Stimulated activated CD8-positive, alpha-beta memory T cell treated with anti-CD3 and anti-CD28 coated beads, Interleukin-7, amount 100 ng/mL, for 24 hours (primary cell): ENCODE measurements at places on chromosomes 7 and 10.

GRCh38 chr10:107826171-107826570 lies 661.7 kb upstream of the SORCS1 start:
- DNase-seq = no peak

DNA sequence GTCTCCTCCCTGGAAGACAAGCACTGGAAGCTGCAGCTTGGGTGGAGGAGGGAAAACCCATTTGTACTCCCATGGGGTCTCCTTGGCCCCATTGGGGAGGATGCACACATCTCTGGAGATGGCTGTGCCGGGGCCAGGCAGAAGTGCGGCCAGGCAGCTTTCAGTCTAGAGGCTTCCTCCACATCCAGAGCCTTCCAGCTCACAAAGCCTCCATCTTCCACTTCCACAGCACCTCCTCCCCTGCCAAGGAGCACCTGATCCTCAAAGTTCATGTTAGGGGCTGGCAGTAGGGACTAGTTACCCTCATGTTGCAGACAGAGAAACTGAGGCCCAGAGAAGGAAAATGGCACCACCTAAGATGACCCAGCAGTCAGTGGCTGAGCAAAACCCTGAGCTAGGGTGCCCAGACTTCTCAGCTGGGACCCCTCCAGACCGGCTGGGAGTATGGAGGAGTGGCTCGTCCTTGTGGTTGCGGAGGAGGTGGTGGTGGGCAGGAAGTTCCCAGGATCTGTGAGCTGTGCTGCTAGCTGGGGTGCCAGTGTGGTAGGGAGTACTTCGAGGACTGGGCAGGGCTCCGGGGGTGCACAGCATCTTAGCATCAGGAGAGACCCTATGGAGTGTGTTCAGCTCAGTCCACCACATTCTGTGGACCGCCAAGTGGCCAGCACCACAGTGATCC lies 44.2 kb downstream of the ADCYAP1R1 start:
- DNase-seq = no peak

DNA sequence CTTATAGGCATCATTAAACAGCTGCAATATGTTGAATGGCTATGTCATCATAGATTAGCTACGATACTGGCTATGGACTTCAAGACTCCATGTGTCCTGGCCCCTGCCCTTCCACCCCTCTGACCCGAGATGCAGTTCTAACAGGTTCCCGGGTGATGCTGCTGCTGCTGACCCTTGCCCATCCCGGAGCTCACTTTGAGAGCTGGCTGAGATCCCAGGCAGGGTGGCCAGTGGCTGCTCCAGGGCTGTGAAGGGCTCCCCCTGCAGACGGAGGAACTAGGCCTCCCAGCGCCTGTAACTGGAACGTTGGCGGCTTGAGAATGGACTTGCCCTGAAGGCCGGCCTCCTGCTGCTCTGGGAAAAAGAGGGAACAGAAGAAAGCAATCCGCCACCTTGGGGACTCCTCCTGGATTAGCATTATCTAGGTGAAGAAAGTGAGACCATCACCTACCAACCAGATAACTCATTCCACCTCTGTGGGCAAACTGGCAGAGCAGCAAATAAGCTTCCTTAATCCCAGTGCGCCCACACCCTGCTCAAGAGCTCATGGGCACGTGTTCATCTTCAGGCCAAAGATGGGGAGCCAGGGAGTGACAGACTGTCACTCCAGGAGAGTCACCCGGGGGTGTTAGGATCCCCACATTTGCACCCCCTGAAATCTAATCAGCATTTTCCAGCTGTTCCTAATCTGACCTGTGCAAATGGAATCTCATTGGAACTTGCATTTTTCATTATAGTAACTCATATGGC lies 56.8 kb downstream of the PARP12 start:
- no peak for DNase-seq

GRCh38 chr10:69649786-69650550 lies 19.9 kb downstream of the FAM241B start:
- no peak for DNase-seq

- DNase-seq = no peak
Observed at GRCh38 chr10:34504534-34504933, 310.6 kb downstream of the PARD3 start.

- DNase-seq = no peak
Observed at GRCh38 chr7:138796038-138796615, 1.7 kb upstream of the TMEM213 start.

DNA sequence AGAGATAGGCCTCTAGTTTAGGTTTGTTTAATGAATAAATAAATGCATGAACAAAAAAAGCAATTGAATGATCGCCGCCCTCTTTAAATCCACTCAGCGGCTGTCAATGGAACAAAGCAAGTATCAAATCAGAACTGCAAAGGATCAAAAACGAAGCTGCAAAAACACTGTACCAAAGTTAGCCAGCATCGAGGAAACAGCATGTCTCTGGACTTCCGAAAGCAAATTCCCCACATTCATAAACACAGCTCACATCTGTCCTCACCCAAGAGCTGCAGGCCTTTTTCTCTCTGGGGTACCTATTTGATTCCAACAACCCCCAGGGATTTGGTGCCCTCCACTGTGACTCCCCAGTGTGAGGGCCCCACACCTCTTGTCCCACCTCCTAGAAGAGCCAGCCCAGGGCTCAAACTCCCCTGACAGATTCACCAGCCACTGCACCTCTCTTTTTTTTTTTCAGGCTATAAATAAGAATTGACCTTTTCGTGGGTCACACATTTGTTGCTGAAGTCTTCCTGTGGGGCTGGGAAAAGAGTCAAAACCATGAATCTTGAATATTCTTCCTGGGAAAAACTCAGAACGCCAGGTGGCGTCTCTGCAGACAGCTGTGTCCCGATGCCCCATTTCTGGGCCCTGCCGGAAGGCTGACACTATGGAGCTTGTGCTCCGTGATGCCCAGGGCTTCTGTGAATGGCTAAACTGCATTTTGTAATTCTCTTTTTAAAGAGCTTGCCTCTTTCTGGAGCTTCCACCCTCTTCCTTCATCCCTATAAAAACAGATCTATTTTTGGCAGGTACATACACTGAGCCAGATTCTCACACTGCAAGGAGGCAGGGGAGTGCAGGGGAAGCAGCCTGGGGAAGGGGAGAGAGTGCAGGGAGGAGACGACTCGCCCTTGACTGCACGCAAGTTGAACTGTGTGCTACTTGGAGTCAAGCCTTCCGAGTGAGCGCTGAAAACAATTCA lies 51.7 kb downstream of the HSPA12A start:
- no peak for DNase-seq

- no peak for DNase-seq
Observed at GRCh38 chr7:117270371-117270770, 52.5 kb downstream of the WNT2 start.

DNA sequence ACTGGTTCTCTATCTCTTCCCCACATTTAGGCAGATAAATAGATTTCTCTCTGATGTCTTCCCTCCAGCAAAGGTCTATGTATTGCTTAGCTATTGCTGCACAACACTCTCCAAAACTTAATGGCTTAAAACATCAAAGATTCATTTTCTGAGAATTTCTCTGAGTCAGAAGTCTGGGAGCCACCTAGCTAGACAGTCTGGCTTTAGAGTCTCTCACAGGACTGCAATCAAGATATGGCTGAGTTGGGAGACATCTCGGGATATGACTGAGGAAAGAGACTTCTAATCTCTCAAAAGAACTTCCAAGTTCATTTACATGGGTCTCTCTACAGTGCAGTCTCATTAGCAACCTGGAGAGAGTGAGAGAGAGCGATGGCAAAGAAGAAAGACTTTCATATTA lies 553.6 kb upstream of the GHITM start:
- DNase-seq = no peak

GRCh38 chr10:91805110-91805838 lies 7.0 kb downstream of the TNKS2 start:
- no peak for DNase-seq

- DNase-seq = no peak
Observed at GRCh38 chr10:3045471-3046209, 21.7 kb upstream of the PFKP start.

GRCh38 chr10:127162841-127163240 lies 33.5 kb downstream of the INSYN2A start:
- DNase-seq = no peak

GRCh38 chr10:624605-625332 lies 64.7 kb downstream of the DIP2C start:
- no peak for DNase-seq

- no peak for DNase-seq
Observed at GRCh38 chr10:1251769-1252168, 195.6 kb downstream of the WDR37 start.

DNA sequence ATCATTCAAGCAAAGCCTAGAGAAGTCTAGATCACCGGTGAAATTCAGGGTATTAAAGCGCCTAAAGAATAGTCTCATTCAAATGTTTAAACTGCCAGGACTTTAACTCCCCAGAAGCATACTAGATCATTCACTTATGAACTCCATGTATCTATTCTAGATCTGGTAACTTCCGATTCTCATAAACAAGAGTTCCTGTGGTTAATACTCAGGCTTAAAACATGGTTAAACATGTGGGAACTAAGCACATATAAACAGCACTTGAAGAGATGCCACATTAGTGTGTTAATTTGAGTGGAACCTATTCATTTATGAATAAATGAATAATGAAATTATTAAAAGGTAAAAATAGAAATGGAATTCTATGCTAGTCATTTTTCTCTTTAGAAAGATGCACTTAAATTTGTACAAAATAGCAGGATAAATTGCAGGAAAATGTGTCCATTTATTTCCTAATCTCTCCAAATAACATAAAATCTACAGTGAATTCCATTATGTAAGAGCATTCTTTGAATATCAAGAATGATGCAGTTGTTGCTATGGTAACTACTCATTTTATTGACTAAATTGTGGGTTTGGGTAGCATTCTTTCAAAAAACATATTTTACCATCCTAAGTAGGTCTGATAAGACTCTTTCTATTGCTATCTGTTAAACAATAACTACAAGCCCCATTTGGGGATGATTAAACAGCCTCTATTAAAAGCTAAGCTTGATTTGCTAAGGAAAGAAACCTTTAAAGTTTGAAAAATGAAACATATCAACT lies 147.6 kb upstream of the TMEM168 start:
- no peak for DNase-seq

GRCh38 chr10:52319926-52320325 lies 5.8 kb downstream of the DKK1 start:
- DNase-seq = no peak

GRCh38 chr7:74718336-74718735 lies 55.5 kb upstream of the NCF1 start:
- DNase-seq = no peak

GRCh38 chr7:75836798-75837197 lies 23.2 kb upstream of the CCL24 start:
- no peak for DNase-seq

DNA sequence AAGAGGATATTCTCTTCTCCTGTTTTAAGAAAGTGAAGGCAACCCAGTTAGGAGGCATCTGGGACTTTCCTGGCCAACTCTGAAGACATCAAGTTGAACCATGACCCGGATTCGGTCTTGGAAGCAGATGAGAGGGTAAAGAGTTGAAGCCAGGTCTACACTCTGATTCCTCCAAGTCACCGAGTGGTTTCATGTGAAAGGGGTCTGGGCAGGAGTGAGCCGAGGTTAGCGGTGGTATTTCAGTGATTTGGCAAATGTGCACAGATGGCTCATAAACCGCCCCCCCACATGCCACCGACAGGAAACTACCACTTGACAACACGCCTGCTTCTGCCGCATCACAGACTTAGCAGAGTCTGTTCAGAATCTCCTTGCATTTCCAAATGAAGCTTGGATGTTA lies 11.4 kb upstream of the REPIN1 start:
- DNase-seq = no peak

DNA sequence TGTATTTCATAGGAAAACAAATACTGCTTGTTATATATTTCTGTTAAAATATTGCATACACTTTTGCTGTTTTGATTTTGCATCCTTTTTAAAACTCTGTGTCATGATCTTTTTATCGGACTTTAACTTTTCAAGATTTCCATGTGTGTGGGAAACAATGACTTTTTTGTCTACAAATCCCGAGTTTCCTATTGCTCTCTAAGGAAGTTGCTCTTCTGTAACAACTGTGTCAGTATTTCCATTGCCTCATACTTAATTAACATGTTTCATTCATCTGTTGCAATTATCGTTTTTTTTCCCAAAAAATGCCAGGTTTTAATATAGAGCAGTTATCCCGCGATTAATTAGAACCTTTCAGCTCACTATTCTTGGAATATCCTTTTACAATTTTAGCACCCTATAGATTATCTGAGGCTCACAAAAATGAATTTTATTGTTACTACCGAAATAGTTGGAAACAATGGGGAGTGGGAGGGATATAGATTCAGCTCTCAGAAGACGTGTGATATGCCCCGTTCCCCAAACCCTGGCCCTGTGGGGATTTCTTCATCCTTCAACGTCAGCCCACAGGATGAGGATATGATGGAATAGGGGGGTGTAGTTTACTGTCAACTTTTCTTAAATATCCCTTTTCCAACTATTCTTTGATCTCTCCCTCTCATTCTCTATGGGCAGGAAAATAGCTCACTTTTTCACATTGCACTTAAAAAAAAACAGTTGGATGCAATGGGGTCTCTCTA lies 297.6 kb upstream of the IGFBP3 start:
- no peak for DNase-seq

GRCh38 chr7:82284936-82285519 lies 158.5 kb downstream of the CACNA2D1 start:
- DNase-seq = no peak

GRCh38 chr10:50561266-50561665 lies 62.5 kb downstream of the SGMS1 start:
- no peak for DNase-seq

GRCh38 chr10:47050618-47051455 lies 139.6 kb downstream of the PTPN20 start:
- DNase-seq = no peak

GRCh38 chr10:43821103-43821502 lies 172.4 kb upstream of the ZNF32 start:
- DNase-seq = no peak

- DNase-seq = no peak
Observed at GRCh38 chr10:75233444-75234016, 2.2 kb downstream of the COMTD1 start.

DNA sequence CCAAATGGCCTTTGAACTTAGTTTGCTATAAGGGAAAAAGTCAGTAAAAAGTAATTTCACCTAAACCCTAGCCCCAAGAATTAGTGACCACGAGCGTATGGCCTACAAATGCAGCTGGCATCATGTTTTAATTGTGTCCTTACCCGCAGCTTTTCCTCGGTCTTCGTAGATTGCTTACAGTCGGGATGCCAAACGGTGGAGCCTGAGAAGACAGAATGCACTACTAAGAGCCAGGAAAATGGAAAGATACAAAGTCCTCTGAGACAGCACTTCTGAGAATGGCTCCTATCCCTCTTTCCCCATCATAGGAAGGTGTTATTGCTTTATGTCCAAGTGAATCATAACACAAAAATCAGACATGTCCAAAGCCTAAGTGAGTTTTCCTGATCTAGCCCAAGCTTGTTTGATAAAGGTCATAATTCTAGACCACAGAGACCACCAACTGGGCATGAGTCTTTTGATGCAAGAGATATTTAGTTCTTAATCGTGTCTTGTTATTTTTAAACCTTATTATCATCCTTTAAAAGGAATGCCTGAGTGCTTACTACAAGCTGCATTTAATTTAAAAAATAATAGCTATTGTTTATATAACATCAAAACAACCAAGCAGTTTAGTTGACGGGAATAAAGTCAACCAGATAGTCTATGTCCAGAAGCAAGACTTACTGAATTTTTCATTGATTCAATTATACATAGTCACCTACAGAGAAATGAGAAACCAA lies 83.7 kb upstream of the AFAP1L2 start:
- DNase-seq = no peak

GRCh38 chr7:92997152-92997551 lies 120.6 kb downstream of the SAMD9 start:
- no peak for DNase-seq

- no peak for DNase-seq
Observed at GRCh38 chr7:22730921-22731654, 4.1 kb downstream of the IL6 start.
